ENCODE measurements at places on chromosomes 12 and 14. TPM values are rescaled to one million over a fixed set of nuclear protein-coding genes. Genes with fewer than 3 reads are reported as not detected.

DNA sequence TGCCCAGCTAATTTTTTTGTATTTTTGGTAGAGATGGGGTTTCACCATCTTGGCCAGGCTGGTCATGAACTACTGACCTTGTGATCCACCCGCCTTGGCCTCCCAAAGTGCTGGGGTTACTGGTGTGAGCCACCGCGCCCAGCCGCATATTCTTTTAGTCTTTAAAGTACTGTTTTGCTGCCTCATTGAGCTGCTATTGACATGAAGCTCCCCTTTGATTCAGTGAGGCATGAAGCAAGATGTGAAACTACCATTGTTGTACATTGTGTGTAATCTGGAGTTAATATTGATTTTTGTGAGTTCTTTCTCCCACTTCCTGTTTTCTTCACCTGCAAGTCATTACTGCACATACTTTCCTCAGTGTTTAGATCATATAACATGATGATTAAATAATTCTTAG lies 80.8 kb downstream of the MNAT1 start:
- DNase-seq = no peak

DNA sequence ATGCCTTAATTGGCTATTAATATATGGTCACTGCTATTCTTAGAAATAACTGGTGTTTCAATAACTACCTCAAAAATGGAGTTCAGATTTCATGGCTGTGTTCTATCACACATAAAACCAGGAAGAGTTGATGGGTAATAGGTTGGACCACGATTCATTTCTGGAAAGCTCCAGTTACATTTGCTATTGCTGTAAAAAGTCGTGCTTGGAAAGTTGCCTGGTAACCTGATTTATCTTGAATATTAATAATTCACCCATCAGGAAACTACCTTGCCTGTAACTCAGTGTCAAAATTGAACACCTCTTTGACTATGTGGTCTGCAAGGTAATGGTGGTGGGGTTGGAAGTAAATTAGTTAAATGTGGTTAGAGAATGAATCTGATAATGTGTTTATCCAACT lies 104.7 kb upstream of the IFNG-AS1 start:
- DNase-seq = no peak

DNA sequence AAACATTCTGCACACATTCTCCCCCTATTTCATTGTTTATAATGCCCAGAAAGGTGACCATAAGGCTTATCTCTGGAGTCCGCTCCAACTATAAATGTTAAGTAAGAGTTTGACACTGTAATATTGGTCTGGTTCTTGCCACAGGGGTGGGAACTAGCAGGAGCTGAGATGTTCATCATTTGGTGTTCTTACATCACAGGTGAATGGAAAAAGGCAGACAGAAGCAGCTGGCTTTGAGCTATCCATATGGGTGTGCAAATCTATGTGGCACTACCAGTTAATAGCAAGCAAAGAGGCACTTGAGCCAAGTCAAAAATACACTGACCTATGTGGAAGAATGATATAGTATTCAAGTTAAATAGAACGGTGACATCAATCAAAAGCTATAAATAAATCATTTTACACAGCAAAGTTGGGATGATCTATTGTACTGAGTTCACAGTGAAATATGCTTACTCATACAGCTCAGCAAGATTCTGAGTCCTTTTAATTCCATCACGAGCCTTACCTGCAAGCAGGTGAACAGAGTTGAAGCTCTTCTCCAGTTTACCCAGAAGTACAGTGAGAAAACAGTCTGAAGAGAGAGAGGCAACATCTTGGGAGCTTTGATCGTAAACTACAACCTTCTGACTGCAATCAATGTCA lies 43.2 kb downstream of the DUSP16 start:
- DNase-seq = no peak

GRCh38 chr14:91893007-91893406 lies 25.7 kb upstream of the TC2N start:
- no peak for DNase-seq

GRCh38 chr12:55044135-55044534 lies 24.4 kb downstream of the NEUROD4 start:
- DNase-seq = no peak

GRCh38 chr14:32203928-32204357 lies 874 bp upstream of the RNU6-8 start:
- no peak for DNase-seq

- no peak for DNase-seq
Measured at GRCh38 chr12:106065506-106065905, 73.2 kb downstream of the NUAK1 start.

GRCh38 chr14:24695265-24696241 lies 61.6 kb upstream of the GZMB start:
- no peak for DNase-seq

DNA sequence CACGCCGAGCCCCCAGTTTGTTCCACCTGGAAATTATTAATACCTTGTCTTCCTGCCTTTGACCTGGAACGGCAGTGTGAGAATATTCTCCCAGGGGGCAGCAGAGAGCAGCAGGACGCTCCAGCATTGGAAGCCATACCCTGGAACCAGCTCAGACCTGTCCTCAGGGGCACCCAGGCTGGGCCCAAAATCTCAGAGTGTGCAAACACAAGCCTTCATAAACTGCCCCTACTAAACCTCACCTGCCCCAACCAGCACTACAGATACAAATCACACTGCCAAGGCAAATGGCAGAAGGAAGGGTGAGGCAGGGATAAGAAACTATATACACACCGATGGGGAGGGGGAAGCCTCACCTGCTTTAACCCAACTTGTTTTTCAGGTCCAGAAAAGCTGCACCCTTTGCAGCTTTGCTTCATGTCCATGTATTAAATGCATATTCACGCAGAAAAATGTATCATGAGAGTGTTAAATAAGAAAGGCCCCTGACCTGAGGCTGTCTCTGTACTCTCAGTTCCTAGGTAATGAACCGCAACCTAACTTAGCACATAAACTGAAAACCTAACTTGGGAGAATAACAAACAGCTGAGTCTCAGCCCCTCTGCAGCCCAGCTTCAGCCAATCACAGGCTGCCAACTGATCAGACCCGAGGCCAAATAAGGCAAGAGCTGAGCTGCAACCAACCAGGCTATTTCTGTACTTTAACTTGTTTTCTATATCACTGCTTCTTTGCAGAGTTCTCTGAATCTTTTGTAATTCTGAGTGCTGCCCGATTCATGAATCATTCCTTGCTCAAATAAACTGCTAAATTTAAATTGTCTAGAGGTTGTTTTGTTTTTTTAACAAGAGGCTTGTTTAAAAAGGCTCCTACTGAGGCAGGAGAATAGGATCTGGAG lies 130.1 kb downstream of the SPTSSA start:
- no peak for DNase-seq

GRCh38 chr12:115885040-115885690 lies 392.3 kb downstream of the MED13L start:
- DNase-seq = no peak

DNA sequence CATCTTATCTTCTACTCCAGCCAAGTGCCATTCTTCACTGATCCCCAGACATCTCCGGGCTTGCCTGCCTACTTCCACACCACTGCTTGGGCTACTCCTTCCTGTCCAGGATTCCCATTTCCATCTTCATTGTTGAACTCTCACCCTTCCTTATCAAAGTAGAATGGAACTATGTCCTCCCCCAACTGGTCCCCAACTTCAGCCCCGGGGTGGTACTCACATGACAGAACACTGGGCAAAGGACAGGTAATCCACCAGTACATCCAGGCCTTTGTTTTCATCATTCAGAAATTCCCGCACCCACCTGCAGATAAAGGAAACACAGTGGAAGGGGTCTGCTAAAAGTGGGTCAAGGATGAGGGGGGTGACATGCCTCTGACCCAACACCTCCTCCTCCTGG lies 38.4 kb downstream of the PRPF40B start:
- no peak for DNase-seq

GRCh38 chr12:56028511-56029165 lies 7.8 kb downstream of the IKZF4 start:
- no peak for DNase-seq

DNA sequence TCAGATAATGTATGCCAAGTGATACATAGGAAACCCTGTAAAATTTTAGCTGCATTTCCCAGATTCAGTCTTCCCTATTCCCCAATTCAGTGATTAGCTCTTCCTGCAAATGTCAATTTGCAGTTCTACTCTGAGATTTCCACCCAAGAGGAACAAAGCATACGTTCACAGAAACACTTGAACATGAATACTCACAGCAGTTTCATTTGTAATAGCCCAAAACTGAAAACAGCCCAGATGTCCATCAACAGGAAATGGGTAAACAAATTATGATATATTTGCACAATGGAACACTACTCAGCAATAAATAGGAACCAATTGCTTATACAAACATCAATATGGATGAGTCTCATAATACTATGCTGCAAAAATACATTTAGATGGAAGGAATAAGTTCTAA lies 194.2 kb downstream of the GXYLT1 start:
- no peak for DNase-seq

DNA sequence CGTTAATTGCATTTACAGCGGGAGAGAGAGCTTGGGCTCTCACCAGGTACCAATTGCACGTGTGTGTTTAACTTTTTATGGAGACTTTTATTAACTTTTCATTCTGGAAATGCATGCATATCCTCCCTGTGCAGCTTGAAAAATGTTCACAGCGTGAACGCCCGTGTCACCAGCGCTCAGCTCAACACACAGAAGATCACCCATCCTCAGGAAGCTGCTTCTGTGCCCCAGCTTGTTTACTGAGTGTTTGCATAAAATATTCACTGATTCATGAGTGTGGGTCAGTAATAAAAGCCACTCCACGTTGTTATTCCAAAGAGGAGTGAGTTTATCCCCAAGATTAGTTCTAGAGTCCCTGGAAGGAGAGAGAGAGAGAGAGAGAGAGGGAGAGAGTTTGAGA lies 75.5 kb upstream of the FZD10 start:
- DNase-seq = no peak

GRCh38 chr12:122138181-122138580 lies 35.8 kb downstream of the IL31 start:
- no peak for DNase-seq

GRCh38 chr12:93080452-93080851 lies 151.4 kb upstream of the EEA1 start:
- DNase-seq = no peak

DNA sequence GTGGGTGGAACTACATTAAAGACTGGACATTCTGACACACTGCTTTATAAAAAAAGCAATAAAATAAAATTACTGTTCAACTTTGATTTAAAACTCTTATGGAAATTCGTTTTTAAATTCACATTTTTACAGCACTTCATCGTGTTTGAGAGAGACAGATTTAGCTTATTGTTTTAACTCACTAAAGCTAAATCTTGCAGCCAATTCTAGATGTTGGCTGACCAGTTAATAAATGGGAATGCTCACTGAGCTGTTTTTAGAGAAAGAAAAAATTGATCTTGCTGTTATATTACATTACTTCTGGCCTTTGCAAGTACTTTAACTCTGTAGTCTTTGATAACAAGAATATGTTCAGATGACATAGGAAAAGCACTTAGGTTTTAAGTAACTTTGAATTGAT lies 157.1 kb downstream of the PLCZ1 start:
- no peak for DNase-seq

DNA sequence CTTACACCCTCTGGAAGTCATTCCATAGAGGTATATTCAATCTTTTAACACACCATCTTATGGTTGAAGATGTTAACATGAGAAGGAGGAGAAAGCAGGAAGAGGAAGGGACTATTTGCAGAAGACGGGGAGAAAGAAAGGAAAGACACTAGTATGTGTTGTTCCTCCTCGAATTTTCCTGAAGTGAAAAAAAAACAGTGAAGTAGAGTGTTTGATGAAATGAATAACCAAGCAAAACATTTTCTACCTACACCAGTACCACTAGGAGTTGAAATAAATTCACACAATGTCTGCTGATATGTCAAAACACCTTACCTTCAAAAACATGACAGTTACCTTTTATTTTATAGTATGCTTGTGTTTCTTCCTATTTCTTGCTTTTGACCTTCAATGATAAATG lies 1.4 kb upstream of the CNOT2 start:
- DNase-seq = no peak

GRCh38 chr12:102438047-102438826 lies 42.1 kb downstream of the IGF1 start:
- no peak for DNase-seq

- DNase-seq = no peak
Measured at GRCh38 chr14:104240434-104241157, 102.2 kb downstream of the KIF26A start.

- no peak for DNase-seq
Measured at GRCh38 chr14:63677891-63678379, 36.3 kb upstream of the WDR89 start.

DNA sequence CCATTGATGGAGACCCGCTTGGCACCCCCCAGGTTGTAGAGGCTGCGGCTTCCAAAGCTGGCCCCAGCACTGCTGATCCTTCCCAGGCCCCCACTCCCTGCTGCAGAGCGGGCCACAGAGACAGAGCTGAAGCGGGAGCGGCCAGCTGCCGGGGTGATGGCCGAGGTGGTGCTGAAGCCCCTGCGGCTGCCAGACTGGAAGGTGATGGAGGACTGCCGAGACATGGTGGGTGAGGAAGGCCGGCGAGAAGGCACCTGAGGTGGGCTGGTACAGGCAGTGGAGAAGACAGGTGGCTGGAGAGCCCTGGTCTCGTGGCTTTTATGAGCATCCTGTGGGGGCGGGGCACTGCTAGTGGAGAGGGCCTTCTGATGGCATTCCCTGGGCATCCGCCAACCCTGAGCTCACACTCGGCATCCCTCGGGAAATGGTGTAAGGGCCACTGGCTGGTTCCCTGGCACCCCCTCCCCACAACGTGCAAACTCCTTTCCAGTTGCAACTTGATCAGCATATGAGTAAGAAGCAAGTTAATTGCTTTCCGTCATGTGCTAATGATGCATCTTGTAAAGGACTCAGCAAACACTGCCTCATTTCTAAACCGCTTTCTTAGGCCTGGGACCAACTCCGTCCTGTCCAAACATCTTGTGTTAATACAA lies at the start of gene KRT75:
Gene KRT75 (minus strand): TSS at position 291 of the 653 bp plus-strand sequence. CDS start 67 bp downstream, at position 224.
- DNase-seq = no peak

GRCh38 chr14:104661086-104661485 lies 28.3 kb upstream of the INF2 start:
- DNase-seq = no peak

DNA sequence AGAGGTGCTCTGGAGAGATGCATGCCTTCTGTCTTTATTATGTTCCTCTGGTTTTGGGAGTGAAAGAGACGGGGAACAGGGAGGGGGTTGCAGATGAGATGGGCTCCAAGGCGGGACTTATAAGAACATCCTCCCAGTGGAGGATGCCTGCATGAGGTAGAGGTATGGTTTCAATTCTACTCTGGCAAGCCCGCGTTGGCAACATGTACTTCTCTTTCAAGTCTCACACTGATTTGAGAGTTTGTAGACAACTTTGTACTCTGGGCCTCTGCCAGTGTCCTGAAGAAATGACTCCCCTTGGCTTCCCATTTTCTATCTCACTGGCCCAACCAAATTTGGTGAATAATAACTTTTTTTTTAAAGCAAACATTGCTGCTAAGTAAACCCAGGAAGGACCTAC lies 121.3 kb downstream of the C12orf75 start:
- no peak for DNase-seq

The PROX2 gene
- not detected for total RNA-seq

The KRT77 gene
- not detected for total RNA-seq

The ITGB7 gene
- not detected for total RNA-seq

The GLT1D1 gene
- 11.0 TPM for total RNA-seq

The SPX gene
- total RNA-seq = 0.41 TPM

The ADAM21 gene
- total RNA-seq = under 0.01 TPM

The CLEC2A gene
- not detected for total RNA-seq

The HNF1A gene
- total RNA-seq = not detected

The CISTR gene
- total RNA-seq = not detected

The GRIP1 gene
- 122 TPM for total RNA-seq

The DBX2 gene
- 2.9 TPM for total RNA-seq

The ZDHHC22 gene
- 5.7 TPM for total RNA-seq

The SLC2A14 gene
- under 0.01 TPM for total RNA-seq

The BIN2 gene
- 1.2 TPM for total RNA-seq

The CMA1 gene
- total RNA-seq = not detected
